Activated CD4-positive, alpha-beta T cell treated with anti-CD3 and anti-CD28 coated beads, Interleukin-2, amount 10 ng/mL, durations not matched to agents 24 days and 14 days (primary cell): ENCODE measurements at places on chromosomes 7 and 10. TPM values are rescaled to one million over a fixed set of nuclear protein-coding genes. Genes with fewer than 3 reads are reported as not detected.

DNA sequence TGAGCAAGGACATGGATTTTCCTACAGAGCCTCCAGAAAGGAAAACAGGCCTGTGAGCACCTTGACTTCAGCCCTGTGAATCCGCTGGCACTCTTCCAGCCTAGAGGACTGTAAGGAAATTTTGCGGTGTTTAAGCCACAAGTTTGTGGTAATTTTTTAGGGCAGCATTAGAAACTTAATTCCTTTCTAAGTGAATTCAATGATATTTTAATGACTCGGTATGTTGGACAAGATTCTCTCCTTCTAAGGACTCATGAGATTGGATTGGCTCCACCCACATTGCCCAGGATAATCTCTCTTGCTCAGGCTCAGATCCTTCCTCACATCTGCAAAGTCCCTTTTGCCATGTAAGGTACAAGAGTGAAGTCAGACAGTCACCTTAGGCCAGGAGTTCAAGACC, 4.5 kb downstream of the LYZL2 start:
- H3K4me3 ChIP-seq, result no peak overlapping the region
- no peak for DNase-seq
- H3K4me1 ChIP-seq, result no peaks in the 10 kb centered on the region
- no peaks in the 10 kb centered on the region for H3K36me3 ChIP-seq
- H3K27me3 ChIP-seq, result peaks cover 29% of the 10 kb centered on the region

OPALIN gene
- not detected in 2 replicates for total RNA-seq

ELOVL3 gene
- total RNA-seq, result 0.14 TPM in 1 of 2 replicates, not detected in the other

DNA sequence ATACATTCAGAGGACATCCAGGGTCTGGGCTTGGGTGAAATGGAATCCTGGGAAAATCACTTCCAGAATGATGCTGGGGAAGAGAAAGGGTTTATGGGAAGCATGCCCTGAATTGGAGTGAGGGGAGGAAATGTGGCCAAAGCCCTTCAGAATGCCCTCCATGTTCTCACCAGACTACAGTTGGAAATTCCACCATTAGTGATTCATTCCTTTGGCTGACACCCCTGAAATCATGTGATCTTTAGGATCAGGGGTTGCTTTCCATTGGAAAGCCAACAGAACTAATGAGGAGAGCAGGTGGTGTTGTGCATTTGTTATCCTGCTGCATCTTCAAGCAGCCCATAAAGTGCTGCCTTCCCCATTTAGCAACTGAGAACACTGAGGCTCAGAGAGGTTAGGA, 20.8 kb upstream of the RADIL start:
- H3K27me3 ChIP-seq, result no peaks in the 10 kb centered on the region
- no peak overlapping the region for H3K4me3 ChIP-seq
- H3K27ac ChIP-seq, result no peak overlapping the region
- H3K36me3 ChIP-seq, result no peaks in the 10 kb centered on the region
- no peak for DNase-seq

PAOX gene
- total RNA-seq, result 9.3 and 9.4 TPM in 2 replicates

- no peak overlapping the region for H3K27ac ChIP-seq
- DNase-seq, result no peak
- no peaks in the 10 kb centered on the region for H3K36me3 ChIP-seq
- no peaks in the 10 kb centered on the region for H3K4me1 ChIP-seq
These were observed 113.6 kb downstream of the LSMEM1 start for GRCh38 chr7:112594397-112594796.

DNA sequence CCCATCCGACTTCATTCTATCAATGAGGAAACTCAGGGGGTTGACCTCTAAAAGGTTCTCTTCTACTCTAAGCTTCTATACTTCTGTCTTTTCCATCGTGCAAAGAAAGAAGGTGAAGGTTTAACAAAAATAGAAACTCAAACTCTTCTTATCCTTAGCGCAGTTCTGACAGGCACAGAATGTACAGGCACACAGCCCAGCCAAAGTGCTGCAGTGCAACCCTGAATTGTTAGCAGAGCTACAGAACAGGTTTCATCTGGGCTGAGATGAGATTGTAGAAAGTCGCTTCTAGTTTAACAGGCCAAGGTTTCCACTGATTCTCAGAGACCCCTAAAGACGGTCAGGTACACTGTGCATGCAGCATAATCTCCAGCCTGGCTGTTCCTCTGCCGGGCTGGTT, 79.3 kb upstream of the AFAP1L2 start:
- H3K36me3 ChIP-seq, result peaks cover 66% of the 10 kb centered on the region
- H3K4me1 ChIP-seq, result peaks cover 22% of the 10 kb centered on the region
- no peaks in the 10 kb centered on the region for H3K27me3 ChIP-seq
- H3K27ac ChIP-seq, result no peak overlapping the region

DNA sequence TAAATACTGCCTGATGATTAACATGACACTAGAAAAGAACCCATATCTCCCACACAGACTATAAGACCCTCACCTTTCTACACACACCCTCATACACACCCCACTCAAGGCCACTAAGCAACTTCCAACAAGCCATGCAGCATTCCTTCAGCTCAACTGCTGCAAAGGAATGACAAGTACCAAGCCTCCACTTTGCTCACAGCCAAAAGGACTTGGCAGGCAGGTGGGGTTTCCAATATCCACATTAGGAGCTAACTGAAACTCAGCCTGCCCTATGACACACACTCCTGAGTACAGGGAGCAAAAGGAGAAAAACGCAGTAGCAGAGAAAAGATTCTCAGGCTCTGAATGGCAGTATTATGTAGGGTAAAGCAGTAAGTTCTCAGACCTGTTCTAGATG, 13.4 kb downstream of the USP54 start:
- H3K4me1 ChIP-seq, result no peaks in the 10 kb centered on the region
- DNase-seq, result no peak
- no peak overlapping the region for H3K4me3 ChIP-seq
- H3K27me3 ChIP-seq, result peaks cover 5% of the 10 kb centered on the region
- no peak overlapping the region for H3K27ac ChIP-seq
- H3K36me3 ChIP-seq, result no peaks in the 10 kb centered on the region

DNA sequence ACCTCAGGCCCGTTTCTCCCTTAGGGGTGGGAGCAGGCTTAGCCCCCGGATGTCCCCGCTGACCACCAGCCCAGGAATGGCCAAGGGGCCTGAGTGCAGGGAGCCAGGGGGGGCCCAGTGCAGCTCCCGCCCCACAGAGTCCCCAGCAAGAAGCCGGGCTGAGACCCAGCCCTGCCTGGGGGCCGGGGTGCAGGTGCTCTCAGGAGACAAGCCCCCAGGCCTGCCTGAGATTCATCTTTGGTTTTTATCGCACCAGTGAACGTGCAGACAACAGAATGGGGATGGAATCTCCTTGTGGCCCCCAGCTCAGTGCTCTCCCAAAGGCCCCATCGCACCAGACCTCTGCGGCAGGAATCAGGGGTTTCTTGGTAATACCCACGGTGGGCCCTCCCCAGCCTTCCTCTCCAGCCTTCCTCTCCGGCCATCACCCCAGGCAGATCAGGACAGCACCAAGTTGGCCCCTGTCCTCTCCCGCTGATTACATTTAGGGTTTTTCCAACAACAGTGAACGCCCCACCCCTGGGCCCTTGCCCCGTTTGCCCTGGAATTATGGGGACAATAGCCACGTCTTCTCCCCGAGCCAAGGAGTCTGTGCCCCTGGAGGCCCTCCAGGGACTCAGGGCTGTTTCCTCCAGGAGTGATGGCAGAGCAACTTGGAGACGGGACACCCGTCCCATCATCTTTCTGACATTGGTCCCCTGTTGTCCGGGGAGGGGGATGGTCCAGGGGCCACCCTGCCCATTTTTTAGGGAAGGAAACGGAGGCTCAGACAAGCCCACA, 22.4 kb downstream of the ADAP1 start:
- H3K4me1 ChIP-seq, result peaks cover 27% of the 10 kb centered on the region
- peaks cover 29% of the 10 kb centered on the region for H3K36me3 ChIP-seq
- peak overlapping the region; percentile 3 for H3K27ac ChIP-seq
- no peak overlapping the region for H3K4me3 ChIP-seq

ZNF467 gene
- 0.21 TPM in 1 of 2 replicates, not detected in the other for total RNA-seq

GRCh38 chr7:135409845-135410542, 99.9 kb downstream of the CNOT4 start:
- peaks cover 7% of the 10 kb centered on the region for H3K4me1 ChIP-seq
- no peaks in the 10 kb centered on the region for H3K27me3 ChIP-seq

- no peak for DNase-seq
- H3K27ac ChIP-seq, result no peak overlapping the region
- peaks cover 3% of the 10 kb centered on the region for H3K27me3 ChIP-seq
- H3K4me1 ChIP-seq, result peaks cover 17% of the 10 kb centered on the region
- peaks cover 24% of the 10 kb centered on the region for H3K36me3 ChIP-seq
These were observed 700 bp downstream of the H2BK1 start for GRCh38 chr7:151209588-151209987.

DNA sequence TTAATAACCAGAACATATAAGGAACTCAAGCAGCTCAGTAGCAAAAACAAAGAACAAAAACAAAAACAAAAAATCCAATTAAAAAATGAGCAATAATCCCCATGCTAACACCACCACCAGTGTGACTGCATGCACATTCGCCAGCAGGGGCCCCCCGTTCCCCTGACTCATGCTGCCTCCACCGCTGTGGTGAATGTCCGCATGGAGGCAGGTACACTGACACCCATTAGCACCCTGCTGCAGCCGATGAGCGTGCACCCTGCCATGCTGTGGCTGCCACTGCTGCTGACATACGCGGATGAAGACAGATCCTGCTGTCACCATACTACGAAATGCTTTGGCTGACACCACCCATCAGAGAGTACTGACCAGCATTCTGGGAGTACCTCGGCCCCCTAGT, 321.6 kb upstream of the LRRTM3 start:
- no peak overlapping the region for H3K4me3 ChIP-seq
- no peaks in the 10 kb centered on the region for H3K4me1 ChIP-seq
- no peak for DNase-seq
- no peak overlapping the region for H3K27ac ChIP-seq
- H3K36me3 ChIP-seq, result no peaks in the 10 kb centered on the region

GRCh38 chr10:122051609-122052385, 62.8 kb downstream of the TACC2 start:
- no peaks in the 10 kb centered on the region for H3K27me3 ChIP-seq
- H3K4me3 ChIP-seq, result no peak overlapping the region
- H3K27ac ChIP-seq, result no peak overlapping the region
- no peaks in the 10 kb centered on the region for H3K36me3 ChIP-seq

ACBD7 gene
- 1.0 and 1.3 TPM in 2 replicates for total RNA-seq

GRCh38 chr10:122531939-122532338, 28.6 kb upstream of the DMBT1 start:
- H3K4me3 ChIP-seq, result no peak overlapping the region
- no peak overlapping the region for H3K27ac ChIP-seq
- DNase-seq, result no peak
- no peaks in the 10 kb centered on the region for H3K4me1 ChIP-seq
- no peaks in the 10 kb centered on the region for H3K36me3 ChIP-seq

TSPAN14 gene
- total RNA-seq, result 57.8 and 61.7 TPM in 2 replicates

TAF3 gene
- total RNA-seq, result 15.1 and 15.9 TPM in 2 replicates

DNA sequence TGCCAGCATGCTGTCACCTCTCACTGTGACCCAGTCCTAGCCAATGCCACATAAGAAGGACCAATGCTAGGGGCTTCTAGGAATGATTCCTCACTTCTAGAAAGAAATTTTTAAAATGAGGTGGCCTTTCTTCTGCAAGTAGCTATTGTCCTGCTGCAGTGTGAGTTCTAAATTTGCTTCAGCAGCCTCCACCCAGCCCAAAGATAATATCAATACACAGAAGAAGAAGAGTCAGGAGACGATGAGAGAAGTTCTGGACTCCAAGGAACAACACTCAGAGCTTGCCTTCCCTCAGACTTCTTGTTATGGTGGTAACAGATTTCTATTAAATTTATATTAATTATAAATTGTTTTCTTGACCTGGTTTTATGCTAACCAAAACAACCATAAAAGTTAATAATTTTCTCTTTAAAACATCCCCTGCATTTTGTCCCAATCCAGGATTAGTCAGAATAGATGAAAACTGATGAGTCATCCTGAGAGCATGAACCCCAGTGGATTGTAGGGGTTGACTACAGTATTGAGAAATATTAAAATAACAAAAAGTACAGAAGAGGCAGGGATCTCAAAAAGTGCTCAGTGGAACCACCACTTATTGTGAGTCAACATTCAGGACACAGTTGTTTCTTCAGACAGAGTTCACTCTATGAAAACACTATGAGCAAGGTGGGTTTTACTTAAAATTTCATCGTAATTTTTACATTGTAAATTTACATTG, 29.6 kb upstream of the AKR1C2 start:
- H3K36me3 ChIP-seq, result no peaks in the 10 kb centered on the region
- DNase-seq, result no peak
- no peaks in the 10 kb centered on the region for H3K4me1 ChIP-seq
- H3K27ac ChIP-seq, result no peak overlapping the region
- H3K27me3 ChIP-seq, result peaks cover 2% of the 10 kb centered on the region
- H3K4me3 ChIP-seq, result no peak overlapping the region

- no peaks in the 10 kb centered on the region for H3K27me3 ChIP-seq
- peak overlapping the region; percentile 77 for H3K27ac ChIP-seq
- peak; percentile 84 for DNase-seq
- peak overlapping the region; percentile 39 for H3K4me3 ChIP-seq
These were observed 22.4 kb upstream of the GDF10 start for GRCh38 chr10:47277352-47278151.

NEUROD6 gene
- not detected in 2 replicates for total RNA-seq

DNA sequence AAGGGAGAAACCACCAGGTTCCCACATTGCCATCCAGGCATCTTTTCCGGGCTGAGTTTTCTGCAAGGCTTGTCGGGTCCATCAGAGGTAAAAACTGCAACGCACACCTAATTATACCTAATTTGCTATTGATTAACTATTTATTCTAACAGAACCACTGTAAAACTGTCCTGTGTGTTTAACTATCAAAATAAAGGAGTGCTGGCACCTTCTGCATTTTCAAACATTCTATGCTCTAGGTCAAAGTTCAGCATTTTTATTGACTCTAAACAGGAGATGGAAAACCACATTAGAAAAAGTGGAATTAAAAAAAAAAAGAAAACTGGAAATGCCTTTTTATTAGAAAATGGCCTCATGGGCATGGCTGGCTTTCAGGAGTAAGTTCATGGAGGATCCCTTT, 82.0 kb downstream of the ADARB2 start:
- no peak for DNase-seq
- peaks cover 2% of the 10 kb centered on the region for H3K4me1 ChIP-seq
- no peak overlapping the region for H3K4me3 ChIP-seq
- H3K27ac ChIP-seq, result no peak overlapping the region
- H3K36me3 ChIP-seq, result no peaks in the 10 kb centered on the region
- peaks cover 14% of the 10 kb centered on the region for H3K27me3 ChIP-seq

MYL7 gene
- not detected in 2 replicates for total RNA-seq

DNA sequence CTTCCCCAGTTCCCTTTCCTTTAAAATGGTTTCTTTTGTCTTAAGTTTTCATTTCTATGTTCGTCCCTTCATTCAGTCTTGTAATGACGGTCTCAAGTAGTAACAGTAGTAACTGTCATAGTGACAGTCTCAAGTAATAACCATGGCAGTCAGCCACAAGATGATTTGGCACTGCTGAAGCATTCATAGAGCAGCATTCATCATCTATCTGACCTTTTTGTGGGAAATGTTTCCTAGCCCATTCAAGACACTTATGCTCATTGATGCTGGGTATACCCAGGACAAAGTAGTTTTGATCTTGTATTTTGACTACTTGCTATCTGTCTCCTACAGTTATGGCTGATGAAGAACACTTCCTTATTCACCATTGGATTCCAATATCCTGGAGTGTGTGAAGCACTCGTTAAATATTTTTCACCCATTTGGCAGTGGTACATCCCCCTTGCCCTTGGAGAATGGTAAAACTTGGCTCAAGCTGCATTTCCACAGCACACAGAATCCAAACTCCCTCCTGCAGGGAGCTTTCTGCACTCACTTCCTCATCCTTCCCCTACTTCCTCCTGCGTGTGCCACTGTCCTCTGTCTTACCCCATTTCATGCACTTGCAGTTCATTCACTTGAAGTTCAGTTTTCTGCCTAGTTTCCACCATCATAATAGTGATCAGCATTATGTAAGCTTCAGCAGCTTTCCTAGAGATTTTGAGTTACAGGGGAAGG, 19.0 kb downstream of the GIMAP4 start:
- H3K27ac ChIP-seq, result peak overlapping the region; percentile 86
- H3K4me3 ChIP-seq, result peak overlapping the region; percentile 71
- H3K4me1 ChIP-seq, result peaks cover 46% of the 10 kb centered on the region
- H3K27me3 ChIP-seq, result no peaks in the 10 kb centered on the region
